ENCODE measurements at places on chromosomes 7 and 10.
A peak's percentile ranks its signal among the peaks of the same experiment; 100 is the strongest.

DNA sequence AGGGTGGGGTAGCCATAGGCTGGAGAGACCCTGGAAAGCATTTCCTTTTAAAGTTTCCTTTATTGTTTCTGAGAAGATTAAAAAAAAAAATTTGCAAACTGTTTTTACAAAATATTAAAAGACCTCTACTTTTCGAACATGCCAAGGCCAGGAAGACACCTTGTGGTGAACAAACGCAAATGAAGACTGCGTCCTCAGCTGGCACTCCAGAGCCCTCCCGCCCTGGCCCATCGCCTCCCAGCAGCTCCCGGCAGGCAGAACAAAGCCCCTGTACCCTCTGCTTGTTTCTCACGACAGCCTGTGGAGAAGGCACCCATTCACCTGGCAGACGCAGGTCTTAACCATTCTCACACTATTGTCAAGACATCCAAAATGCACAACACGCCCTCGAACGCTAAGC, 56.4 kb downstream of the ESYT2 start:
- no peak for DNase-seq

GRCh38 chr7:1961701-1962276, 271.0 kb downstream of the MAD1L1 start:
- no peak for DNase-seq

- DNase-seq, result no peak
Observed at GRCh38 chr10:120011359-120012130, 119.0 kb downstream of the SEC23IP start.

DNA sequence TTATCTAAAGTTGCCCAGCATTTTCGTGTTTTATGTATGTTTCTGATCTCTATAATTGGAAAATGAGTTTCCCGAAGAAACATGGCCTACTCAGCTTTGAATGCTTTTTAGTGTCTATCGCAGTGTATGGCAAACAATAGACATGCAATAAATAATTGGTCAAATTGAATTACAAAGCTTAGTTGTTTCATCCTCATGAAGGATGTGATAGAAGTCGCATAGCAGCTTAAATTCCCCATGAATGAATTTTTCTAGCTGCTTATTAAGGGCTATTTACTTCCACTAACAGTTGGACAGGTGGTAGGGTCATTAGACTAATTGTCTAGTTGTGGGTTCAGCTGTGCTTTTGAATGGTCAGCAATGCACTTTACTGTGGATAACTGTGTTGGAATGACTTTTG, 467.3 kb upstream of the MBL2 start:
- peak; percentile 63 for DNase-seq

DNA sequence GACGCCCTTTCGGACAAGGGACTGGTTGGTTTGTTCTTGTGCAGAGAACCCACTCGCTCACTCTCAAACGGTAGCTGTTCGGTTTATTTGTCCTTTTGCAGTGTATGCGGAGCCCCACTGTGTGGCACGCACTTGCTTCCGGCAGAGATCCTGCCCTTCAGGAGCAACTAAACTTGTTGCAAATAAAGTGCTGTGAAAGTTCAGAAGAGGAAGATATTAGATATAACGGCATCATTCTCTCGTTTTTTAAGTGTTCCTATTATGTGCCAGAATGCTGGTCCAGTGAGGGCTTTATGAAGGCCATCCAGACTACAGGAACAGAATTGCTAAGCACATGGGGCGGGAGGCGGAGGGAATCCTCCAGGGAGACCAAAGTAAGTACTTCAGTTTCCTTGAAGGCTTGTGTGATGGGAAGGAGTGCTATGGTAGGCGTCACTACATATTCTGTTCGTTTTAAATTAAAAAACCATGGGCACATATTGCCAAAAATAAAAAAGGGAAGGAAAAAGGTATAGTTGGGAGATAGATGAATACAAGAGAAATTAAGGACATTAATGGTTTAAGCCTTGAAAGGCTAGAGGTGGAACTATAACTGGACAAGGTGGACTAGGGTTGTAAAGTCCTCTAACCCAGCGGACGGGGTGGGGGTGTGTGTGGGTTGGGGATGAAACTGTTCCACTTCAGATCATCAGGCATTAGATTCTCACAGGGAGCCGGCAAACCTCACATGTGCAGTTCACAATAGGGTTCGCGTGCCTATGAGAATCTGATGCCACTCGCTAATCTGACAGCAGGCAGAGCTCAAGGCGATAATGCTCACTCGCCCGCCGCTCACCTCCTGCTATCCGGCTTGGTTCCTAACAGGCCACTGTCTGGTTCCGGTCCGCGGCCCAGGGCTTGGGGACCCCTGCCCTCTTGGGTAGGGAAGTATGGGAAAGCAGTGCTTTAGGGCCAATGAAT, 704 bp upstream of the ERLIN1 start:
- DNase-seq, result peak; percentile 80

GRCh38 chr7:140249036-140249806, 72.4 kb upstream of the KDM7A start:
- DNase-seq, result no peak

GRCh38 chr10:102444851-102445250, 6.5 kb downstream of the C10orf95 start:
- no peak for DNase-seq

DNA sequence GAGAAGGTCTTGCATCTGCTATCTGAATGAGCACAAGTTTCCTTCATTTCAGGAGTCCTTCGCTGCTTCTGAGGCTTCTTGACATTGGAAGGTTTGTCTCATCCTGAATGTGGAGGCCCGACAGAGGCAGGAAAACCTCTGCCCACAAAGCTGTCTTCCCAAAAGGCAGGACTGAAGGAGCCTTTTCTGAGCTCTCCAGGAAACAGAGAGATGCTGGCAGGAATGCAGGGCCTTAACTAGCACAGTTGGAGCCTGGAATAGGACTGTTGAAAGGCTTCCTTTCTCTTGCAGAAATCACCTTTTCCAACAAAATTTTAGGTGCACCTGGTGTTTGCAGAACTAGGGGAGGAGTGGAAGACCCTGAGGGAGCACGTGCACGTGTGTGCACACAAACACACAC, 637.4 kb upstream of the MKI67 start:
- DNase-seq, result no peak

DNA sequence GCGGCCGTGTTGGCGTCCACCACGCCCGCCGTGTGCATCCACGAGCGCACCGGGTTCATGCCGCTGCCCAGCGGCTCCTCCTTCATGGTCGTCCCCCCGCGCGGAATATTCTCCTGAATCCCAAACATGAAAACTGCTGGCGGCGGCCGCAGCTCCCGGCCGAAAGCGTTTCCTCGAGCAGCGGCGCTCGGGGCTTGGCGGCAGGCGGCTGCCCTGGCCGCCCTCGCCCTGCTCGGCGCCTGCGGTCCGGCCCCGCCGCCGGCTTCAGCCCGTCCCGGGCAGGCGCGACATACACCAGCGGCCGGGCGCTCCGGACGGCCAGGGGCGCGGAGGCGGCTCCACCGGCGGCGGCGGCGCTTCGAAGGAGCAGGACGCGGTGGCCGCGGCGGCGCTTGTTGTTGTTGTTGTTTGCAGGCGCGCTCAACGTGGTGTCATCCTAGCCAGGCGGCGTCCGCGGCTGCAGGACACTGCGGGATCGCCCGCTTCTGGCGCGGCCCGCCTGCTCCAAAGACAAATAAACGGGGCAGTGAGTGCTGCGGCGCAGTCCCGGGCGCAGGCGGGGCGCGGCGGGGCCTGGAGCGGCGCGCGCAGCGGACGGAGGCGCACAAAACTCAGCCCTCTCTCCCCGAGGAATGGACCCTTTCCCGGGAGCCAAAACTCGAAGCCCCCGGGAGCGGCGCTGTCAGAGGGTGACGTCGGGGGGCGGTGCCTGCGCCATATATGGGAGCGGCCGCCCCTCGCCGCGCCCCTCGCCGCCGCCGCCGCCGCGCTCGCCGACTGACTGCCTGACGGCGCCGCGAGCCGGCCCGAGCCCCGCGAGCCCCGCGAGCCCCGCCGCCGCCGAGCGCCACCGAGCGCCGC, at the start of gene EBF3:
TSS of gene EBF3 (minus strand) at position 634 of the 861 bp plus-strand sequence. CDS start at position 128, 506 bp downstream.
- peak; percentile 83 for DNase-seq

DNA sequence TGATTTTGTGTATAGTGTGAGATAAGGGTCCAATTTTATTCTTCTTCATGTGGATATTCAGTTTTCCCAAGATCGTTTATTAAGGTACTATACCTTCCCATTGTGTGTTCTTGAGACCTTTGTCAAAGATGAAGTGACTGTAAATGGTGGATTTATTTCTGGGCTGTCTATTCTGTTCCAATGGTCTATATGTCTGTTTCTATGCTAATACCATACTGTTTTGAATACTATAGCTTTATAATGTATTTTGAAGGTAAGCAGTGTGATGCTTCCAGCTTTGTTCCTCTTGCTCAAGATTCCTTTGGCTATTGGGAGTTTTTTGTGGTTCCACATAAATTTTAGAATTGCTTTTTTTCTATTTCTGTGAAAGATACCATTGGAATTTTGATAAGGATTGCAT, 8.7 kb upstream of the VWDE start:
- no peak for DNase-seq

DNA sequence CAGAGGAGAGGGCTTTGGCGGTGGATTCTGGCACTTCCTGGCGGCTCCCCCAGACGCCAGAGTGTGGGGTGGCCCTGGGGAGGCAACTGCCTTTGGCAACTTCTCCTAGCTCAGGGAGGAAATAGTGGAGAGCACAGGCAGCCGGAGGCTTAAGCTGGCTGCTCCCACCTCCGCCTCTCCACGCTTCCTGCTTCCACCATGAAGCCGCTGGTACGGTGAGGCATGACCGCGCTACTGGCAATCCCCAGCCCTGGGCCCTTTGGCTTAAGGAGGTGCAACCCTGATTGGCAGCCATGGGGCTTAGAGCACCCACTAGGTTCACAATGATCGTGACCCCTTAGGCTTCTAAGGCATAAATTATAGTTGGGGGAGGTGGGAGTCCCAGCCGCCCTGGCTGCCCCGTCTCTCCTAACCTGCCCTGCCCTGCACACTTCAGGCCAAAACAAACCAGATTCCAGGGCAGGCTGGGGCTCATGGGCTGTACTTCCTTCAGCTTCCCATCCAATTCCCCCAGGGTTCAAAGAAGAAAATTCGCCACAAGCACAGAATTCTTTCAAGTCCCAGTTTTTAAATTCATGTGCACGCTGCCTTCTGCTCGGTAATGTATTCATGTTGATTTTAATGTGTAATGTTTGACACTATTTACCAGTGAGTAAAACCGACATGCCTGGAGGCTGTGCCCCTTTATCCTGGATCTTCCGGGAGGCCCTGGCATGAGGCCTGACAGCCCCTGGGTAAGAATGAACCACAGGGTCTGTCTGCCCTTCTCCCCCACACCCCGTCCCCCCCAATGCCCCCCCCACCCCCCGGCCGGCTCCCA, 90.7 kb upstream of the LRRC4 start:
- DNase-seq, result peak; percentile 25

GRCh38 chr10:48607356-48608278, 2.7 kb upstream of the ARHGAP22 start:
- DNase-seq, result no peak

GRCh38 chr7:138207555-138207971, 131.3 kb downstream of the AKR1D1 start:
- no peak for DNase-seq

DNA sequence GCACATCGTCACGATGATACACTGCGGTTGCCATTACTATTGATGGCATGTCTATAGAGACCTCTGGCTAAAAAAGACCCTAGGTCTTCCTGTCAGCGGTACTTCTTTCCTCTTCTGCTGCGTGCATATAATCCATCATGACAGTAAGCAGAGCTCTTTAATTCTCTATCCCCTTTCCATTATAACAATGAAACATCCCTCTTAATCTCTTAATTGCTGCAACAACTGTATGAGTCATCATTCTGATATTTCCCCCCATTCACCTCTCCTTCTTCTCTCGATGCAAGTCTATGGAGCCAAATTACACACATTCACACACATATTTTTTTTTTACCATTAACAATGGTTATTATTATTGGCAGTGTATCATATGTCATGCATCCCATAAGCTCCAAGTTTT, 45.2 kb upstream of the AKR1E2 start:
- DNase-seq, result peak; percentile 41

GRCh38 chr10:132114953-132115520, 49.3 kb downstream of the JAKMIP3 start:
- DNase-seq, result no peak

DNA sequence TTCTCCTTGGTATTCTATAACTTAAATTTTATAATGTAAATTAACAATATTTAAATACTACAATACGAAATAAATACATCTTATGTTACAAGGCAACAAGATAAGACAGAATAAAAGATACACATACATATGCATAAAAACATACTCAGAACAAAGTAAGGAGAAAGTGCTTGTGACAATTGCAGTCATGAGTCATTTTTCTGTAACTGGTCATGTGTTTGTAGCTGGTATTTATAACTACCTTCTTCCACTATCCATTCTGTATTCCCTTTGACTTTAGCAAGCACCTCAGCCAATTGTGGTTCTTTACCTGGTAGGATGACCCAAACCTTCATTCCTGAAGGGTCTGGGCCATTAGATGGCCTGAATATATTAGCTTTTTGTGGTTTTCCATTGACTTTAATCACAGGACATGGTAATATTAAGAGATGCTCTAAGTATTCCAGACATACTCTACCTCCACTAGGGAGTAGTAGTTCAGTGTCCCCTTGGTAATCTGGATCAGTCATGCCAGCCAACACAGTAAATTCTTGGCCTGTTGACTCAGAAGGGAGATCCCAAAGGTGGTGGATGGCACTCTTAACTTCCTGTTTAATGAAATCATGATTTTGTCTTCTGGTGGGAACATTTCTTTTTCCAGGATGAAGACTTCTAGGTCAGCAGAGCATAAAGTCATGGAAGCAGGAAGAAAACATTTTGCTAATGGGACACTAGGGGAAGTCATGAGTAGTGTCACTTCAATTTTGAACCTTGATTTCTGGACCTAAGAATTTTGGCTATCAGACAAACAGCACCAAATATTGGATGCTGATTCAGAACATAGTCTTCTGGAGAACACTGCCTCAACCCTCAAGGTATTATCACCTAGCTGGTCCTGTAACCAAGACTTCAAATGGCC, 733.7 kb upstream of the IGFBP3 start:
- no peak for DNase-seq

DNA sequence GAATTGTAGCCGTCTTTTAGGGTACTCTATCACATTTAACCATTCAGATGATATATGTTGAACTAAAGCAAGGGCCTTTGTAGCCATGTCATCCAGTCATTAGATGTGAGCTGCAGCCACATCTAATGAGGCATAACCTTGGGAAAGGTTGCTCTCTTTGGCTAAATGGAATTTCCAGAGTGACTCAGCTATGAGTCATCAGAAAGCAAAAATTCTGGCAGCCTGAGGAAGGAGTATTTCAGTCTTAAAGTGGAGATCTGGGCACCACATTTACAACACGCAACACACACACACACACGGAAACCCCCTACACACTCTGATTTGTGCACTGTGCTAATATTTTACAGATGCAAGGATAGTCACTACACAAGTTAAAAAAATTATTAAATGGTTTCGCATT, 176.9 kb upstream of the ZWINT start:
- DNase-seq, result no peak
